ENCODE measurements at places on chromosomes 2 and 18. TPM values are rescaled to one million over a fixed set of nuclear protein-coding genes. Genes with fewer than 3 reads are reported as not detected.

The UGT1A3 gene
- total RNA-seq = 4.1 TPM

GRCh38 chr2:169344736-169345485 lies 17.4 kb downstream of the LRP2 start:
- no peak for DNase-seq

GRCh38 chr2:24926602-24927252 lies 6.7 kb upstream of the ADCY3 start:
- no peak for DNase-seq

- DNase-seq = no peak
These were observed 475.3 kb upstream of the RAB12 start for GRCh38 chr18:8133888-8134287.

DNA sequence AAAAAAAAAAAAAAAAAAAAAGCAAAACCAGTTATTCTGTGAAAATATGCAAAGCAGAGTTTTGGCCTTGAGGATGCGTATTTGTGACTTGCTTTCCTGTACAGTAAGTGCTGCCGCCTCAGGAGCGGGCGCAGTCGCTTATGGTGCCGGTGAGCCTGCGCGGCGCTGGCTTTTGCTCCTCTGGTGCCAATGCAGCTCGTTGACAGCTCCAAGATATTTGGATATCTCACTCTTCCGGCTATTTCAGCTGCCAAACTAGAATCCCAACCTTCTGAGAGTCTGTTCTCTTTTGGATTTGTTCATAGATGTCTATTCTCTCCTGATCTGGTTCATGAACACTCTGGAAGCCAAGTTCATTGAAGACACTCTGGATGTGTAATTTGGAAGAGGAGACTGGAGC lies 184.1 kb downstream of the AGAP1 start:
- DNase-seq = no peak

GRCh38 chr2:233638836-233639235 lies 2.6 kb downstream of the UGT1A10 start:
- DNase-seq = no peak

The IL36G gene
- total RNA-seq = not detected

- DNase-seq = no peak
These were observed 19.8 kb downstream of the ZNF407 start for GRCh38 chr18:74617486-74617885.

DNA sequence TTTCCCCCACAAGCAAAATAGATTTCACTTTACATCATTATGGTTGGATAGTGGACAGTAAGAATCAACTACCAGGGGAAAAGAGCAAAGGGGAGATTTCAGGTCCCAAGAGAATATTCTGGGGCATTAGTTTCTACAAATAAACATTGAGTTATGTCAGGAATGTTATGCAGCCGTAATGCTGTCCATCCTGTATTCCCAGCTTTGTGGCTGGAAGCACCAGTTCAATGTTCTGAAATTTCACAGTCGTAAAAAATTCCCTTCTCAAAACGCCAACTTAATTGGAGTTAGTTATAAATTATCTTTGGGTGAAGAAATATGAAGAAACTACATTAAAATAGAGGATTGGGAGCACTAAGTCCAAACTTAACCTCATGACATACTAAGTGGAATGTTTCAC lies 141.5 kb upstream of the FIGN start:
- peak; percentile 75 for DNase-seq

GRCh38 chr2:72438364-72438763 lies 290.7 kb upstream of the CYP26B1 start:
- no peak for DNase-seq

- DNase-seq = no peak
These were observed 271.8 kb downstream of the GLI2 start for GRCh38 chr2:121007490-121007853.

DNA sequence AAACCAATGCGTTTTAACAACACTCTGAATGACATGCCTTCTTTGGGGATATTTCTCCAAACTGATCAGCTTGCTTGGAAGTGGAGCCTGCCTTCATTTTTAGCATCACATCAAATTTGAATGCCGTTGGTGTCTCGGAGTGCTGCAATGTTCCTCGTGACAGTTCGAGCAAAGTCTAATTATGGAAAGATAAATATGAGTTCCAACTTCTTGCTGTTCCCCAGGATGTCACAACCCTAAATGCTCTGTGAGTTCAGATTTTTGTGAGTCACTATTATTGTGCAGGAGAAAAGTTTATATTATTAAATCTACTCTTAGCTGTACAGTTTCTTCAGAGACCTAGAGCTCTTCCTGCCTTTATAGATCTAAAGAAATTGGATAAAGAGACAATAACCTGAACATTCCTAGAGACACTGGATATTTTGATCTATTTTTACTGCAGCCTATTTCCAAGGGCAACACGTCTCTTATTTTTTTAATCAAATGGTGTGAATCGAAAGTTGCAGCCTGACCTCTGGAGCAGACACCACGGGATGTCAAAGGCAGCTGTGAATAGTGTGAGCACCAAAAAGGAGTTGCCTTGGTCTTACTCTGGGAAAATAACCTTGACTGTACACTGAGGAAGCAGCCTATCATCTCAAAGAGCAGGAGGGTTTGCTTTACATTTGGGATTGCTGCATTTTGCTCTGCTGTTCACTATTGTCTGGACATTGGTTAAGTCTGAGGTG lies 330.1 kb downstream of the TDRD15 start:
- no peak for DNase-seq

DNA sequence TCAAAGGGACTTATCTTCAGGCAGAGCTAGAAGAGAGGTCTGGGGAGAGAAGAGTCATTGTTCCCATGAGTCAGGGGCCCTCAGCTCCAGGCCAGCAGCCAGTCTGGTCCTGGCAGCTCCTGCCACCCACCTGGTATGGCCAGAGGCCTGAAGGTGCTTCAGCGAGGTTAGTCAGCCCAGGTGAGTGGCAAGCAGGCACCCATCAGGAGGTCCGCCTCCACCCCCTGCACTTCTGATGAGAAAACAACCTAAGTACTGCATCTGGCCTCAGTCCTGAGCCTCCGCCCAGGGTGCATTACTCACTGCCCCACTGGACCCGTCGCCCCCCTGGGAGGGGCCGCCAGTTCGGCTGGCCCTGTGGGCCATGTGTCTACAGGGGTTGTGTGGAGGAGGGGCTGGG lies 130.2 kb downstream of the INHBB start:
- no peak for DNase-seq

GRCh38 chr2:83842421-83842820 lies 616.7 kb downstream of the SUCLG1 start:
- DNase-seq = no peak

GRCh38 chr2:8357738-8358518 lies 323.9 kb upstream of the ID2 start:
- DNase-seq = no peak

The DOK6 gene
- 2.3 TPM for total RNA-seq

The ICA1L gene
- 3.3 TPM for total RNA-seq

The IL1F10 gene
- not detected for total RNA-seq

The SIX2 gene
- total RNA-seq = 0.35 TPM

DNA sequence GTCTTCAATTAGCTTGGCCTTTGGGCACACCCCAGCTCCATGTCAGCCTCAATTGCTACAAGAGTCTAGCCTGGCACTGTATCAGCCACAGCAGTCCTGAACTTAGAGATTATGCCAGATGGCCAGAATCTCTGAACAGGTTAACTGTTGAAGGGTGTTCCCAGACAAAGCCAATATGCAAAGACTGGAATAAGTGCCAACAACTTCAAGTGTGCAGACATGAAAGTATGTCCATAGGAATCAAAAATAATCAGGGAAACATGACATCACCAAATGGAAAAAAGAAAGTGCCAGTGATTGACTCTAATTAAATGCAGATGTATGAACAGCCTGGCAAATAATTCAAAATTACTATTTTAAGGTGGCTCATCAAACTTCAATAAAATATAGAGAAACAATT lies 98.5 kb upstream of the DOCK10 start:
- no peak for DNase-seq

The UNC80 gene
- not detected for total RNA-seq

DNA sequence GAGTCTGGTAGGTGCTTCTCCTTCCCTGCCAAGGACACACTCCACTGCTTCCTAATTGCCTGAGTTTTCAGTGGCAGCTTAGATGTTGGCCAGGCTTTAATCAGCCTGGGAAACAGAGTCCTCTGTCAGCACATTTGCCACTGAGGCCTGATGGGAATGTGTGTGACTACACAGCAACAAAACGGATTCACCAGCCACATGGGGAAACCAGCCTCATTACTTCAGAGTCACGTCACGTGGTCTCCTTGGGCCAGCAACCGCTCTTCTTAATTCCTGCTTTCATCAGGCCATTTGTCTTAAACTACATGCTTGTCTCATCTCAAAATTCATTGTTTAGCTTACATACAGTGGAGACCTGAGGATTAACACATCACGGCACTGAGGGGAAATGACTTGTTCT lies 93.9 kb upstream of the LTBP1 start:
- peak; percentile 54 for DNase-seq

DNA sequence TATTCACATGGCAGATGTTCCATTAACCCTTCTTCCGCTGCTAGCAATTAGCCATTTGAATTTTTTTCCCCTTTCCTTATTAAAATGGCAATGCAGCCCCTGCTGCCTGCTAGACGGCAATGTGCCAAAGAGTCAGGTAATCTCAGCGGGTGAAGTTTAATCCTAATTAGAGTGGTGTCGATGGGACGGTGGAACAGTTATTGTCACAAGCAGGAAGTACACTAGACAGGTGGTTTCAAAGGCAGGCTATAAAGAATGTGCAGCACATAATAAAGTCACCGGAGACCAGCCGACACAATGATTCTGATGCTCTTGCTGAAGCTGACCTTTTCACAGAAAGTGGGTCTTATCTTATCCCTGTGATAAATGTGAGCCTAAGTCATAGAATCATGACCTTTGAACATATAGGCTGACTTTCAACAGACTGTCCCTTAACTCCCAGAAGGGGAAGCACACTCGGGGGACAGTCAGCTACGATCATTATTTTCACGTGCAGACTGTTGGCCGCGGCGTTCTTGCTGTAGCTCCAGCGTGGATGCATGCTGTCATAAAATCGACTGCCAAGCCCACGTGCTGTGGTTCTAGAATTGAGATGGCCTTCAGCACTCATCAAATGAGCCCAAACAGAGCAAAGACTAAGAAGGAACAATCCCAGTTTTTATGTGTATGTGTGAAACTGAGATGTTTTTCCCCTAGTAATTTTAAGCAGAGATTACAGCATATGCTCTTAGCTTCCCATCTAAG lies 926.2 kb upstream of the SOX11 start:
- DNase-seq = no peak

GRCh38 chr2:121826036-121826435 lies 70.6 kb downstream of the TSN start:
- peak; percentile 4 for DNase-seq

GRCh38 chr18:71995904-71996465 lies 548.2 kb downstream of the CBLN2 start:
- DNase-seq = peak; percentile 11

DNA sequence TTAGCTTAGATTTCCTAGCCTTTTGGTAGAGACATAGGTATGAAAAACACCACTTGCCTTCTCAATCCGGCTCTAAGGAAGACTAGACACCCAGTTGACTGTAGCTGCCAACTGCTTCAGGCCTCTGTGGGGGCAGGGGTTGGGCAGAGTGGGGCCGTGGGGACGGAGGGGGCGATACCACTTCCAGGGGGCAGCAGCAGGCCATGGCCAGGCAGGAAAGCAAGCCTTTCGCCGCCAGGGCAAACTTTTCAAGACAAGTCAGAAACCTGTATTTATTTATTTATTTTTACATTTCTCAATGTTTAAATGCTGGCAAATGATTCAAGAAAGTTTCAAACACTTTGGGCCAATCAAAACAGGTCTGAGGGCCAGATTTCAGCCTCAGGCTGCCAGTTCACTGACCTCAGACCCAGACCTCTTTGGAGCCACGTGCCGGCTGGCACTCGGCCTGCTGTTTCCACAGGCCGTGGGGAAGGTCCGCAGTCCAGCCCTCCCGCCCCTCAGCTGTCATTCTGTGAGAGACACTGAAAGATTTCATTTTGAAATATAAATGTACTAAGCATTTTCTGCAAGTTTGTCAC lies 63.8 kb downstream of the MEX3C start:
- peak; percentile 69 for DNase-seq

The FOXD4L1 gene
- total RNA-seq = 0.20 TPM

GRCh38 chr2:10235909-10236550 lies 66.7 kb upstream of the HPCAL1 start:
- DNase-seq = no peak

DNA sequence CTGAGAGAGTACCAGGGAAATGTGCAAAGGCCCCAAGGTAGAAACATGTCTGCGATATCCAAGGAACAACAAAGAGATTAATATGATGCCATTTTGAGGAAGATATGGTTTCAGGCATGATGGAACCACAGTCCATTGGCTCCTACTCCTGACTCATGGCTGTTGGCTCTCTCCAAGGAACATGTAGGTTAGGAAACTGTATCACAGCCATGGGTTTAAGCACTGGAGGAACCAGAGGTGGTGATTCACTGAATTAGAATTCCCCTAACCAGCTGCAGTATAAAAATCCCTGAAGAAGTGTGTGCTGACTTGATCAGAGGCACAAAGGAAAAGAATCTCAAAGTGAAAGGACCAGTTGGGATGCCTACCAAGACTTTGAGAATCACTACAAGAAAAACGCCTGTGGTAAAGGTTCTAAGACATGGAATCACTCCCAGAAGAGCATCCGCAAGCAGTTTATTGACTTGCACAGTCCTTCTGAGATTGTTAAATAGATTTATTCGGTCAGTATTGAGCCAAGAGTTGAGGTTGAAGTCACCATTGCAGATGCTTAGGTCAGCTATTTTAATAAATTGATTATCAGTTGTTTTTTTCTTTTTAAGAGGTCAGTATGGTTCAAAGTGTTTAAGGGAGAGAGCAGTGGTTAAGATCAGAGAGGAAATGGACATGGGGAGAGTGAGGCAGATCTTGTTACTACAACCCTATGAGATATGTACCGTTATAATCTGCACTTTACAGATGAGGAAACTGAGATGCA lies 110.7 kb upstream of the OTX1 start:
- DNase-seq = peak; percentile 86

- DNase-seq = no peak
These were observed 130.9 kb upstream of the ASB18 start for GRCh38 chr2:236395067-236395466.

The NOL4 gene
- 0.52 TPM for total RNA-seq
